ENCODE measurements at places on chromosomes 6 and 20.
A peak's percentile ranks its signal among the peaks of the same experiment; 100 is the strongest.

DNA sequence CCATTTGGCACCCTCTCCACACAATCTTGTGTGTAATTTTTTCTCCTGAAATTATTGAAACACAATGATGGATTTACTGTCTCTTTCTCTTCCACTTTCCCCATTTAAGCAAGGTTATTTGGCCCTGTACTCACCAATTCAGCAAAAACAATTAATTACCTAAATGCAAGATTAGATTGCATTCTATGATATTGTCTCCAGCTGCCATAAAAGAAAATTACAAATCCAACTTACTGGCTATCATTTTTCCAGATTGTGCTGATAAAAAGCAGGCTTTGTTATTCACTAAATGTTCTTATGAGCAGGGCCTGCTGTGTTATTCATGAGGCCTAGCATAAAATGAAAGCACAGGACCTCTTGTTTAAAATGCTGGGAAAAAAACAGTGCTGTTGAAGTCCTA lies 95.8 kb upstream of the IRAK1BP1 start:
- no peak for DNase-seq

DNA sequence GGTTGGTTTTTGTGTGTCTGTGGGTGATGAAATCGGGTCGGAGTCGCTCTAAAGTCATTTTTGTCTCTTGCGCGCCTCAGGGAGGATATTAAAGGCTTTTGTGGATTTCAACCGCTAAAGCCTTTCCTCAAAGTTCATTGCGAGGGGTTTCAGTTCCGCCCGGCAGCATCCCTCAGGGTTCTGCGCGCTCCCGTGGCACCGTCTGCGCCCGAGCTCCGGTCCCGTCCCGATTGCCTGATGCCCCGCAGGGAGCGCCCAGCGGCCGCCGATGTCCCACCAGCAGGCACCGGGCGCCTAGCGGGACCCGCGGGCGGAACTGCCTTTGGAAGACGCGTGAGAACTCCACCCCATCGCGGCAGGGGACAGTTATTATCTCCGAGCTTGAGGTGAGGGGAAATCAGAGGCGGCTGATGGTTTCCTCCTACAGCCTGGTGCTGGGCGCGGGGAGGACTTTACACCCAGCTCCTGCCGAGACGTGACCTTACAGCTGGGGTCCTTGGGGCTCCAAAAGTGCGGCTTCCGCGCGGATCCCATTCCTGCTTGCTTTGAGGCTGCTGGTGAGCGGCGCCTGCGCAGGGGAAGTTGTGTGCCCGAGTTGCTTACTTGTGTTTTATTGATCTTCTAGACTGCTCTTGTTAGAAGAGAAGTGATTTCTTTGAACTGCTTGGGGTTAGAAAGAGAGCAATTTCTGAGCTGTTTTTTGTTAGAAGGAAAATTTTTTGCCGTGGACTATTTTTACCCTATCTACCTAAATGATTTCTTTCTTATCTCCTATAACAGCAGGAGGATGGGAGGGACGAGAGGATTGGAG lies 27.1 kb downstream of the ULBP1 start:
- DNase-seq, result peak; percentile 25

DNA sequence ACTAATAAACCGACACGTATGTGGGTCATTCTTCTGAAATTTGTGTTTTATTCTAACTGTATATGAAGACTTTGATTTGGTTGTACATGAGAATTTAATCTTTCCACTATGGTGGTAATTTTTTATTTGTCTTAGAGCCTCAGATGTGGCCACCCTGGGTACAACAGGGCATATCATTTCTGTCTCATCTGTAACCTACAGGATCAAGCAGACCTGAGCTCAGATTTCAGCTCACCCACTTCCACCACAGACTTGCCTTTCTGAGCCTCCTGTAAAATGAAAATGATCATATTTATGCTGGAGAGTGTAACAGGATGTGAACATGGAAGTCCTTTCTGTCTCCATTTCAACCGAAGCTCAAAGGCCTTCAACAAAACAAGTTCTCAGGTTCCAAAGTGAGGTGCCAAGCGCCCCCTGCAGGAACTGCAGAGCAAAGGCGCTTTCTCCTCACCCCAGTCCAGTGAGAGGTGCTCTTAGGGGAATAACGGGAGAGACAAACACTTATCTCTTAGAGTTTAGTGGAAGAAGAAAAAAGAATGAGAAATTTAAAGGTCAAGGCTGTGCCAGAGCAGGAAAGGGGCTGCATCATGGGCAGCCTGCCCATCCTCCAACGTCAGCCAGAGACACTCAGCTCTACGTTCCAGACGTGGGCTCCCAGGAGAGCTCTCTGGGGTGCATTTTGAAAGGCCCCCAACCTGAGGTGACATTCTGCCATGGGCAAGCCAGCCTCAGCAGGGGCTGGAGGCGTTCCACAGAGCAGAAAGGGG lies 23.0 kb upstream of the CD24 start:
- peak; percentile 26 for DNase-seq

DNA sequence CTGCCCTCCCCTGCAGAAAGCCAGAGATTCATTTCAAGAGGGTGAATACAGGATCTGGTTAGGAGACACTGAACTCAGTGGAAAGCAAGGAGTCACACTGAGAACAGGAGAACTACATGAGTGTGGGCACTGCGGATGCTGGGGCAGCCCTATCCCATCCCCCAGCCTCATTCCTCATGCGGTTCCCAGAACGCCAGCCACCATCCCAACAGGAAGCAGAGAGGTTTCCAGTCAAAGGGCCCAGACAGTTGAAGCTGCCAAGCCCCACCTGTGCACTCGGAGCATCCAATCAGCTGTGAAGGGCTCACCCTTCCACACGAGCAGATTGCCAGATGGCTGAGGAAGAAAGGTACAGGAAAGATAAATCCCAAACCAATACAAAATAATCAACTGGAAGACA lies 50.7 kb upstream of the PRND start:
- DNase-seq, result no peak

DNA sequence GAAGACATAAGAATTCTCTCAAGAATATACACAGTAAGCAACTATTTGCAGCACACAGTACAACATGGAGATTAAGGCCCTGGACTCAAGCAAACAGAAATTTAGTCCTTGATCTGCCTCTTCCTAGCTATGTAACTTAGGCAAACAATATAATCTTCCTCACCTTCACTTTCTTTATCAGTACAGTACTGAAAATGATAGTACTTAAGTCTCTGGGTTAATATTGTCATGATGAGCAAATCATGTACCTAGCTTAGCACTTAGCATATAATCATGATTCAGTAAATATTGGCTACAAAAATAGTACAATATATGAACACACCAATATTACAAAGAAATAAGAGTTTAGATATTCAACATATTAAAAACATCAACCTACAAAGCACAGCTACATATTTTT lies 320.5 kb downstream of the HACE1 start:
- DNase-seq, result no peak

DNA sequence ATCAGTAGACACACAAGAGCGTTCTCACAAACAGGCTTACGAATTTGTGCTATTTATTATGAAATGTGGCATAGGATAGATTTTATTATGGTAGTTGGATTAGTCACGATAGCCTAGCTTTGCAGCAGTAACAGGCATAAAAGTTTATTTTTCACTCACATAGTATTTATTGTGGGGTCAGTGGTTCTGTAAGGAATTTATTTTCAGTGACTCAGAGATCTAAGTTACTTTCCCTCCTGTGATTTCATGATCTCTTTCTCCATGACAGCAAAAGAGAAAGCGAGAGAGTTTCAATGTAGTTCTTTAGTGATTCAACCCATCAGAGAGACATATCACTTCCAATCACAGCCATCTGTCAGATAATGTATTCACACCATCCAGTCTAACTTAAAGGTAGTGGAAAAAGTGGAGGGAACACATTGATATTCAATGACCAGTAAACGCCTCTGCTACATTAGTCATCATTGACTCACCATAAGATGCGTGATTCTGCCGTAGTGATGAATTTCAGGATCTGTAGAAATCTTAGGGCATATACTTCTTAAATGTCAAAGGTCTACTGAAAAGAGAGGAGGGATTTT lies 605.5 kb downstream of the HDGFL1 start:
- no peak for DNase-seq

DNA sequence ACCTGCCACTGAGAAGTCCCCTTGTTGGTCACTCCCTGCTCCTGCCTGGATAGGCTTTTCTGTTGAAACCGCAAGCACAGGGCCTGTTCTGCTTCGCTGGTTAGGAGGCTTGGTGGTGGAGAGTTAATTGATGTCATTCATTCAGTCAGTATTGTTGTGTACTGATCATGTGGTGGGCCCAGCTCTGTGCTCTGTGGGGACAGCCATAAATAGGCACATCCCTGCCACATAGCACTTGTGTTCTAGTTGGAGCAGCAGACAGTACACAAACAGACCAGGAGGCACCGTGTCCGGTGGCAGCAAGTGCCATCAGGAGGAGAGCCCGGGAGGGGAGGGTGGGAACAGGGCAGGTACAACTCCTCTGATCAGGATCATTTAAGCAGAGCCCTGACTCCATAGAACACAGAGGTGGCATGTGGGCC lies 155.2 kb upstream of the INSM1 start:
- DNase-seq, result no peak

GRCh38 chr20:60867589-60867988 lies 384.5 kb upstream of the CDH4 start:
- DNase-seq, result no peak

All from progenitor cell of endocrine pancreas (in vitro differentiated cells).